ENCODE measurements at places on chromosomes 3 and 15.
A peak's percentile ranks its signal among the peaks of the same experiment; 100 is the strongest.

DNA sequence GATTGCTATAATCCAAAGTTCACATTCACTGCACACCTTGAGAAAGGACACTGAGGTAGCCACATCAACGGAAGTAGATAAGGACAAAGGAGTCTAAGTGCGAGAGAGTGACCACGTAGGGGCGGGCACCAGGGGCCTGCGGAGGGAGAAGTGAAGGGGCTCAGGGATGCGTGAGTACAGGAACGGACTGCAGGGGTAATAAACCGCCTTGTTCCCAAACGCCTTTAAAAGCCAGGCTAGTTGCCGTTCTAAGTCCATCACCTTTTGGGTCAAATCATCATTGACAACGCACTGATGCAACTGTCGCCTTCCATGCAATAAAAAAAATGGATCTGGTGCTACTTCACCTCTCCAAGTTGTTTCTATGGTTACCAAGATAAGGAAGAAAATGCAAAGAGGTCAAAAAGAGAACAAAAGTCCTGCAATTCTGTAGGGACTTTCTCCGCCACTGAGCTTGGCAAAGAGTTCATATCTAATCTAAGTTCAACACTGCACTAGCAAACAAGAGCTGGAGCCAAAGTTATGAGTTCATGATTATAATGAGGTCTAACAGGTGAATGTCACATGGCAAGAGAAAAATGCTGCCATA, 32.6 kb upstream of the ATP11B start:
- DNase-seq, result no peak

DNA sequence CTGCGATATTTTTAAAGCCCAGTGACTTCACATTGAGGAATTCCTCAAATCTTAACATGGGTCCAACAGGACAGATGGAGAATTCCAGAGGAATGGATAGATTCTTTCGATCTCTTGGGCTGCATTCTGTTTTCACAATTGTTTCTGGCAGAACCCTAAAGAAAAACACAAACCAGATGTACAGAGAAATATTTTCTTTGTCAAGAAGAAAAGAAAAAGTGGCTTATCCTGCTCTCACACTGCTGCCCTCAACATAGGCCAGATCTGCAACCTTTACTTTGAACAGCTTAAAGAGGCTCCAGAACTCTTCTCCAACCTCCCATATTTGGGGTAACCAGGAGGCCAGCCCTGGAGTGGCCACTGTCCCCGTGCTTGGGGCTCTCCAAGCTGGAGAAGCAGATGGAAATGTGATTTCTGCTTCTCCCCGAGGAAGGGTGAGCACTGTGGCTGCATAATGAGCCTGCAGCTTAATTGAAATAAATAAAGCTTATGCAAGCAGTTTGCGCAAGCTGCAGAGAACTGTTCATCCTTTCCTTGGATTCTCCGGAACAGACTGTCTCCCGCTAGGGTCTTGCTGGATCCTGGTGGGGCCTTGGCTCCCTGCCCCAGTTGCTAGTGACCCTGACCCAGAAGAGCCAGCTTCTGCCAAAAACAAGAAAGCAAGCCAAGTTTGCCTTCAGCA, 453.2 kb upstream of the PROK2 start:
- DNase-seq, result no peak

- no peak for DNase-seq
Observed at GRCh38 chr3:87109465-87109864, 117.6 kb upstream of the CHMP2B start.

DNA sequence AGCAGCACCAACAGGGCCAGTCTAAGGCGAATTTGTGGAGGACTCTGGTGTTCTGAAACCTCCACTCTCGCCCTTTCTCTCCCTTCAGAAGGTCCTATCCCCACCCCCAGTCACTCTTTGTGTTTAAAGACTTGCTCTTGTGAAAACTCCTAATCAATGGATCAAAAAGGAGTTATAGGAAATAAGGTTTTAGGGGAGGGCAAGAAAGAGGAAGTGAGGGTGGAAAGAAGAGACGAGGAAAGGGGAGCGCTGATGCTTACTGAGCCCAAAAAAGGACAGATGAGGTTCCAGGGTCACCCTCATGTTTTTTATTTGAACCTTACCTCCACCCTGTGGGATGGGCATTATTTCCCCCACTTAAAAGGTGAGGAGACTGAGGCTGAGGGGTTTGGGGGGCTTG, 70.0 kb upstream of the SLC6A11 start:
- DNase-seq, result no peak

DNA sequence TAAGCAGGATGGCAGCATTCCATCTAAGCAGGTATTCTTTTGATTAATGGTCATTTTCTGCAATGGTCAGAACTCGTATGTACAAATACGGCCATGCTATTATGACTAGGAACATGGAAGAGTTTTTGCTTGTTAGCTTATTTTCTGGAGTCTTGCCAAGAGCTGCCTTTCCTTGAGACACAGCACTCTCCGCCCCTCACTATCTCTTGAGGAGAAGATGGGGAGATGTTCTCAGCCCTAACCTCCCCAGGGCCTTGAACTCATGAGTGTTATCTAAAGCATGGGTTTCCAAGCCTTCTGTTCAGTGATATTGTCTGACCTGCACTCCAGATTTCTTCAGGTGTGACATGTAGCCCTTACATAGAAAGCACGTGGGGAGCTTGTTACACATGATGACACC, 65.9 kb upstream of the ACTC1 start:
- no peak for DNase-seq

- no peak for DNase-seq
Observed at GRCh38 chr3:105999856-106000255, 131.0 kb upstream of the CBLB start.

DNA sequence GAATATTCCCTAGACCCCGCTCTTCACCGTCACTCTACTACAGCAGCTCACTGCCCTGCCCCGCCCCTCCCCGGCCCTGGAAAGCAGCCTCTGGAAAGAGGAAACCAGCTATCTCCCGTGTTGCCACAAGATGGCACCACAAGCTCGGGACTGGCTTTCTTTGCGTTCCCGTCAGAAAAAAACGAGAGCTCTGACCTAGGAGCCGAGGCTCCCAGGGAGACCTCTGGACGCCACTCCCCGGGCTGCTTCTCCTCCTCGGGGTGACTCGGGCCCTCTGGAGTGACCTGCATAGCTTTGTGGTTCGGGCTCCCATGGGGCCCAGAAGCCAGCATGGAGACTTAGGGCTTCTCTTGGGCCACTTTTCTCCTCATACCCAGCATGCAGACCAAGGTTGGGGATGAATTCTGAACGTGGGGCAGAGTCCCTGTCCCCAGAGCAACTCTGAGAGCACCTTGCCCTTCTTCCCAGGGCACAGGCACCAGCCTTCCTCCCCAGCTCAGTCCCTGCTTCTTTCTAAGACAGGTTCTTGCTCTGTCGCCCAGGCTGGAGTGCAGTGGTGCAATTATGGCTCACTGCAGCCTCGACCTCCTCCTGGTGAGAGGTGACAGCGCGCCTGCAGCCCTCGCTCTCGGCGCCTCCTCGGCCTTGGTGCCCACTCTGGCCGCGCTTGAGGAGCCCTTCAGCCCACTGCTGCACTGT, 19.0 kb downstream of the STOML1 start:
- DNase-seq, result peak; percentile 97
